ENCODE measurements at places on chromosomes 12 and 14.

GRCh38 chr12:55610598-55610997 lies 26.1 kb upstream of the OR10P1 start:
- DNase-seq = no peak

DNA sequence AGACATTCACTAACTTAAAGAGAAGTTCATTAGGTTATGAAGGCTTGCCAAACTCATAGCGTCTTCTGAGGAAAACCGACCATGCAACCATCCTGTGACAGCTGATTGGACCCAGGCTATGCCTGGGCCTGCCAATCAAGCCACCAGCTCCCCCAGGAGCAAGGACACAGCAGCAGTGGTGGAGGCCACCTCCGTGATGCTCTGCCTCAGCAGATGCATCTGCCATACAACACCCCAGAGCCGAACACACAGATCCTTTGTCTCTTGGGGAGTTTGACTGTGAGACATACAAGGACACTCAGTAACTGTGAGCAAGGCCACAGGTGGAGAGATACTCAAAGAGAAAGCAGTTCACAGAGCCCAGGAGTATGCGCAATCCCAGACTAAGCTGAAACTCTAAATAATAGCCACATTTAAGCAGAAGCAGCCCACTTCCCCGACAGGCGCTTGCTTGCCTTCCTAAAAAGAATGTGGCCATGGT lies 10.0 kb upstream of the CNIH1 start:
- no peak for DNase-seq

DNA sequence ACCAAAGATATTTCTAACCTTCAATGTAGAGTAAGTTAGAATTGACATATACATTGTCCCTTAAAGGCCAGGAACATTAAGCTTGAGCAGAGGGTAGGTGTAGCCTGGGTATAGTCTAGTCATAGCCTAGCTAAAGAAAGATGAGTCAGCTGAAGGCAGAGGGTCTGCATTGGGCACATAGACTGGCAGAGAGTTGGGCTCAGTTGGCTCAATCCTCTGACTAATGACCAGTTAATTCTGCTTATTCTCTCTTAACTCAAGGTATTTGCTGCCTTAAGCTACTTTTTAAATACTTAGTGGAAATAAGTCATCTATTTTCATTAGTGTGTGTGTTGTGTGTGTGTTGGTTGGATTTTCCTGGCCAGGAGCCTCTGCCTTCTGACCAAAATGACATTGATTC lies 467.1 kb downstream of the RAD51B start:
- peak; percentile 8 for DNase-seq

- no peak for DNase-seq
Measured at GRCh38 chr12:26378711-26379110, 183.3 kb downstream of the SSPN start.

DNA sequence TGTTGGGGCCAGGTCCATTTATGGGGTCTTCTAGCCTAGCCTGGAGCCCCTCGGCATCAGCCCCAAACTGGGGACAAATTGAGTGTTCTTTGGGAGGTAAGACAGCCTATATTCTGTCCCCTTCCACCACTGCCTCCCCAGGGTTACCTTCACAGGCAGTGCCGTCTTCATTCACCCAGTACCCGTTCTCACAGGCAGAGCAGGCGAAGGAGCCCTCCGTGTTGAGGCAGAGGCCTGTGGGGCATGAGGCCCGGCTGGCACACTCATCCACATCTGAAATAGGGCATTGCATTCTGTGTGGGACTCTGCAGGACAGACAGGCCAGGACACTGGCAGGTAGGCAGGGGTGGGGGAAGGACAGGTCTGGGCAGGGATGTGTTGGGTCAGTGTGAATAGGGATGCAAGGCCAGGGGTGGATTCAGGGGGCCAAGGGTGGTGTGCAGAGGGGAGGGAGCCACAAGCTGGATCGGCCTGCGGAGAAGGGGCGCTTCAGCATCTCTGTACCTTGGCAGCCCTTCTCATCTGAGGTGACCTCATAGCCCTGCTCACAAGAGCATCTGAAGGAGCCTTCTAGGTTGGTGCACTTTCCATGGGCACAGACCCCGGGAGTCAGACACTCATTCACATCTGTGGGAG lies 16.1 kb downstream of the ISCA2 start:
- no peak for DNase-seq

Measured in H54 (cell line).